ENCODE measurements at places on chromosomes 7 and 10.
A peak's percentile ranks its signal among the peaks of the same experiment; 100 is the strongest.

GRCh38 chr7:15720849-15721471 lies 34.5 kb upstream of the MEOX2 start:
- peak; percentile 7 for DNase-seq

DNA sequence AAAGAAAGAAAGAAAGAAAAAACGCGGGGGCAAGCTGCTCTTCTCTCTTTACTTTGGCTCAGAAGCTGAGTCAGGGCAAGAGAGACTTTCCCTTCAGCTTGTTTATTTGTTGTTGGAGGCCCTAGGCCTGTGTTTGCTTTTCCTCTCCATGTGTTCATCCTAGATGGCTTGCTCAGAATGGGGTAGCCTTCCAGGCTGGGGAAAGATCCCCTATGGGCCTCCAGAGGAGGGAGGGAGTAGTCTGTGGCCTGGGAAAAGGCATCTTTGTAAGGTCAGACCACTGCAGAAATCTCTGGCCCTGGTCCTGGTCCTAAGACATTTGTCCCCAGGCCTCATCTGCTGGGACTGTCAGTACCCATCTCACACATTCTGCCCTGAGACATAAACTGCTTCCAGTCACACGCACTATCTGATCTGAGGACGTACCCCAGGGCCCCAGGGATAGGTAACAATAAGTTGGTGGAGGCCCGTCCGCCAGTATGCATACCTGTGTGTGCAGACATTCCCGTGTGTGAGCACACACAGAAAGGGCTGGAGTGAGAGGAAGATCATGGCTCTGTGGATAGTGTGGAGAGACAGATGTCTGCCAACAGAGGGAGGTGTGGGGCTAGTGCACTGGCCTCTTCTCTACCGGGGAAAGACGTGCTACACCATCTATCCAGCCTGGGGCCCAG lies 4.9 kb upstream of the SCD start:
- DNase-seq: no peak

- no peak for DNase-seq
Observed at GRCh38 chr7:156942708-156943090, 6.8 kb upstream of the NOM1 start.

- DNase-seq: no peak
Observed at GRCh38 chr10:43708262-43708661, 59.6 kb upstream of the ZNF32 start.

DNA sequence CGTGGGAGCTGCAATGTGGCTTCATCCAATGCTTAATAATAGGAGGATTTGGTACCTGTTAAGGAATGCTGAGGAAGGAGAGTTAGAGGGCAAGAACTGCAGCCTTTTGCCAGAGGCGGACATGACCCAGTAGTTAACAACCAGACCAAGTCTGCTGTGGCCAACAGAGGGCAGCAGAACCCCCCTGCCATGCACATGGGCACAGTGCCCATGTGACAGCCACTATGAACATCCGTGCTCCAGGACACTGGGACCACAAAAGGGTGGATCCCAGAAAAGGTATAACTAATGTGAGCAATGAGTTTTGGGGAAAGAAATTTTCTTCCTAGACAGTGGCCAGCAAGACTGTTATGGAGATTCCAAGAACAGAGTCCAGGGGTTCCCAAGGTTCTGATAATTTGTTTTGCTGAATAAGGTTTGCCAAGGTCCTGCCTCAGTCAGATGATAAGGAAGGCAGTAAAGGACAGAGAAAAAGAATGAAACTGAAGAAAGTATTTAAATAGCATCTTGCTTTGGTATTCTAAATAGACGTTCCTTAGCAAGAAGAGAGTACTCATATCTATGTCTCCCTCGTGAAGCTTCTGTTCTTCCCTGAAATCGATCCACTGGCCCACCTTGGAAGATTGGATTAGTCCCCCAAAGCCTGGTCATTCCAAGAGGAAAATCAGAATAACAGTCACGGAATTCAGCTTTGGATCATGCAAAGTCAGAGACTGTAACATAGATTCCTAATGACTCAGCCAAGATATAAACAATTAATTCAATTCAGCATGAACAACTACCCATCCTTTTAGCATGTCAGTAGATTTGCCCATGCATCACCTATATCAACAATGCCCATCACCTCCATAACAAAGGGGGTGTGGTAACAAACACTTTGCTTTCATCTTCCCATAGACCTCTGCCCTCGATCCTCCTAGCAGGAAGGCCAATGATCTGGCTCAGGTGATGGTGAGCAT lies 56.0 kb downstream of the LGI1 start:
- peak; percentile 46 for DNase-seq

GRCh38 chr10:111126077-111126476 lies 49.2 kb downstream of the ADRA2A start:
- DNase-seq: no peak

- no peak for DNase-seq
Observed at GRCh38 chr7:22332461-22332870, 24.5 kb downstream of the RAPGEF5 start.

DNA sequence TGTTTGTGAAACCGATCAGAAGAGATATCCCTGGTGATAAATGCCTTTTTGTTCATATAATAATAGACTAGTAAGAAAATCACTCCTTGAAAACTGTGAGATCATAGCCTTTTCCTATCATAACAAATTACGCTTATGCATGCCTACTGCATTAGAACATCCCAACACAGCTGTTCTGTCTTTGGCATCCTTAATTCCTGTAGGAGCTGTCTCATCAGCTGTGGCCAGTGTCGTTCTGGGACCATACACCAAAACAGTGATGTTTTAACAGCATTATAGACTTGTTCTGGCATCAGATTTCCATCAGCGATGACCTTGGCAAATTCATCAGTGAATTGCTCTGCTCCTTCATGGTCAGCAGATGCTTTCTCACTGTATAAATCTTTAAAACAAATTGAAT lies 423.6 kb upstream of the LRGUK start:
- no peak for DNase-seq

DNA sequence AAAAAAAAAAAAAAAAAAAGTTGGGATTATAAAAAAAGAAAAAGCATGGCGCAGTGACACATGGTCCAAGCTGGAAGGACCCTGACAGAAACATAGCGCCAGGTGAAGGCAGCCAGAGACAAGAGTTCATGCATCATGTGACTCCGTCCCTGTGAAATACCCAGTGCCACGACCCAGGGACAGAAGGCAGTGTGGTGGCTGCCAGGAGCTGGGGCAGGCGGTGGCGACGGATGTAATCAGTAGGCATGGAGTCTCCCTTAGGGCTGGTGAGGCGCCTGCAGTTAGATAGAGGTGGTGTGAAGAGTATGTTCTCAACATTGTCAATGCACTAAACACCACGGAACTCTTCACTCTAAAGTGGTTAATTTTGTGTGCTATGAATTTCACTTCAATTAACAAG lies 43.9 kb downstream of the STK32C start:
- no peak for DNase-seq

GRCh38 chr7:150983893-150984368 lies 5.8 kb upstream of the KCNH2 start:
- no peak for DNase-seq

GRCh38 chr10:61944410-61945147 lies 43.1 kb downstream of the ARID5B start:
- no peak for DNase-seq

- no peak for DNase-seq
Observed at GRCh38 chr10:34664706-34665105, 150.4 kb downstream of the PARD3 start.

DNA sequence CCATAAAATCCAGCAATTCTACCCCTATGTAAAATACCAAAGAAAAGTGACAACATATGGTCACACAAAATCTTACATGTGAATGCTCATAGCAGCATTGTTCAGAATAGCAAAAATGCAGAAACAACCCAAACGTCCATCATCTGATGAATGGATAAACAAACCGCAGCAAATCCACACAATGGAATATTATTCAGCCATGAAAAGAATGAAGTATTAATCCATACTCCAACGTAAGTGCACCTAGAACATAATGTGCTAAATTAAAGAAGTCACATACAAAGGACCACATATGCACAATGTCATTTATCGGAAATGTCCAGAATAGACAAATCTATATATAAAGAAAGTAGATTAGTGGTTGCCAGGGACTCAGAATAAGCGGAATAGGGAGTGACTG lies 57.4 kb downstream of the SMURF1 start:
- DNase-seq: no peak

GRCh38 chr7:118104812-118105441 lies 79.0 kb upstream of the LSM8 start:
- DNase-seq: peak; percentile 20

DNA sequence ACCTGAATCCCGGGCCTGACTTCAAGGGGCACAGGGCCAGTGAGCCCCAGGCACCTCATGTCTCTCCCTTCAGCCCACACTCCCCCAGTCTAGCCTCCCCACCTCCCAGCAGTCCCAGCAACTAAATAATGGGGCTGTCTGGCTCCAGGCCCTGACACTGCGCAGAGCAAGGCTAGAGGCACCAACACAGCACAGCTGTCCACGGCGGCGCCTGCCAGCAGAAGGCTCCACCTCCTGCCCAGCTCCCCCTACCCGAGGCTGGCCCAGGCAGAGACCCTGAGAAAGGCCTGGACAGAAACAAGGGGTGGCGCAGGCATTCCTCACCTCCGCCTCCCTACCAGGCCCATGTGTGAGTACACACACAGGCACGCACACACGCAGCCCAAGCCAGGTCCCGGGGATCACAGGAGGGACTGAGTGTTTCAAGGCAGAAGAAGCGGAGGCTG lies 6.1 kb downstream of the KCNH2 start:
- DNase-seq: no peak

- peak; percentile 47 for DNase-seq
Observed at GRCh38 chr10:99630433-99630832, 10.2 kb upstream of the SLC25A28 start.

DNA sequence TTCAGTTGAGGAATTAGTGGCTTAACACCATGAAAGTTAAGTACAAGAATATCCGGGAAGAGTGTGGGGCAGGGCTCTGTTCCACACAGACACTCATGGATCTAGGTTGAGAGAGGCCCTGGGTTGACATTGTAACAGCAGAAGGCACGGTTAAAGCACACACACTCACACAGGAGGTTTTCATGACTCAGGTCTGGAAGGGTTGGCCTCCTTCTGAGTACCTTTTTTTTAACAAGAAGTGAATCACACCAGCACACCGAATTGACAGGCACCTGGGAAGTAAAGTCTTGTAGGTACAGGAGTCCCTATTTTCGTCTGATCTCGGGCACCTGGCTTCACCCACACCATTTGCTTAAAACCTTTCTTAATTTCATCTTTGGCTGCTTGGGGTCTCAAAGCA lies 509.4 kb upstream of the ADARB2 start:
- DNase-seq: no peak

GRCh38 chr7:2225830-2226229 lies 6.9 kb downstream of the MAD1L1 start:
- DNase-seq: no peak

DNA sequence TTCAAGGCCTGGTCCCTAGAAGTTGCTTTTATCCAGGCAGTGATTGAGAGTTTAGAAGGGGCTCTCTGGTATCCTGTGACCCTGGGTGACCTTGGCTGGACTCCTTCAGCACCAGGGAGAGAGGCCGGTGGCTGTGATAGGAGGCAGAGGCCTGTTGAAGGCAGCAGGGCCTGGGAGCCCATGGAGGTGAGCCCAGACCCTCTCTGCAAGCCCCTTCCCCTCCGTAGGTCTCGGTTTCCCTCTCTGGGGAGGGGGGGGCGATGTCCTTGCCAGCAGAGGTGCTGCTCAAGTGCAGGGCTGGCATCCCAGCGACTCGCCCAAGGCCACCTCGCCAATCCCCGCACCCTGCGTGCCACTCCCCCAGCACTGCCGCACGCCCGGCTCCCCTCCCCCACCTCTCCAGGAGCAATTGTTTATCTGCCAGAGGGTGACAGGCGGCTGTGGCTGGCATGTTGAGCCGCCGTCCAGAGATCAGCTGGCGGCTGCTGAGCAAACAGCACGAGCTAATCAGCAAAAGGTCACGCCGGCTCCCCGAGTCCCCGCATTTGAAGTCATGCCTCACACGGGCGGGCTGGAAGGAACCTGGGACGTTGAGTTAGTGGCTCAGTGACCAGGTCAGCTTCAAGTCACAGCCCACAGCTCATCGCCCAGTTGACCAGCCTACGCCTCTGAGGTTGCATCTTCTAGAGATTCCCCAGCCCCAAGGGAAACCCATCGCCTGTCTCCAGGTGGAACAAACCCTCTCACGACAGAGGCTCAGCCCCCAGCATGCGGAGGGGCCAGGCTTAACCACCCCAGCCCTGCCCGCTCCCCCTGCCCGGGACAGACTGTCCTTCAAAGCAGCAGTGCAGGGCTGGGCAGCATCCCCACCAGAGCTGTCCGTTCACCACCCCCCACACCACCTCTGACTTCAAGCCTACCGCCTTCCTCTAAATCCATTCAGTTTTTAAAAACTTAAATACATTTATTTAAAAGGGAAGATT lies 43.7 kb downstream of the ELFN1 start:
- DNase-seq: peak; percentile 47

- no peak for DNase-seq
Observed at GRCh38 chr7:30566596-30566995, 28.1 kb upstream of the GARS1 start.

GRCh38 chr10:84076540-84077195 lies 62.6 kb upstream of the GHITM start:
- DNase-seq: no peak

GRCh38 chr7:128108129-128108528 lies 76.9 kb upstream of the LRRC4 start:
- DNase-seq: no peak

GRCh38 chr10:98825741-98826140 lies 379.0 kb upstream of the HPS1 start:
- no peak for DNase-seq

- DNase-seq: no peak
Observed at GRCh38 chr10:79077488-79078173, 8.9 kb downstream of the ZMIZ1 start.

- no peak for DNase-seq
Observed at GRCh38 chr7:85061456-85061855, 125.4 kb downstream of the SEMA3D start.

GRCh38 chr10:55227967-55228366 lies 426.9 kb upstream of the PCDH15 start:
- no peak for DNase-seq

- DNase-seq: no peak
Observed at GRCh38 chr10:118669835-118670234, 74.4 kb upstream of the PRLHR start.

DNA sequence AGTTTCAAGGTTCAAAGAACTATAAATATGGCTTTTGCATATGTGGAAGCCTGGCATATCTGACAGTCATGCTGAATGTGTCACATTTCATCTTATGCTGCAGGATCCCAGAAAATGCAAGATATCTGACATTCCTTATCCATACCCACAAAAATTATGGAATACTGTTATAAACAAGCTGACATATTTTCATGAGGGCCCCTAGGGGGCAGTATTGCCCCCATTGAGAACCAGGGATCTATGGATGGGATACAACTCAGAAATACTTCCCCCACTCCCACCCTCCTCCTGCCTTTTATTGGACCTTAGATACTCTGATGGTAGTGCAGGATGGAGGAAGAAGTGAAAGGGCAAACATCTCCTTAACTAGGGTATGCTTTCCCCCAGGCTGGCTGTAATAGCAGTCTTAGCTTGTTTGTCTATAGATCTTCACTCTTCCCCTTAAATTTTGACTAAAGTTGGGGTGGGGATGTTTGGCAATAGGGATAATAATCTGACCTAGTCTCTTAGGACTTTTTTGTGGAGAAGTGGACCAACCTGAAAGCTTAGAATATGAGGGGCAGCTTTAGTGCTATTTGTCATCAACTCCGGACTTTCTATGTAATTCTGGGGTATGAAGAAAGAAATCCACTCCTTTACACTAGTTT lies 3.5 kb upstream of the GNGT1 start:
- peak; percentile 54 for DNase-seq
